Fibroblast of skin of left biceps (primary cell): ENCODE measurements at places on chromosomes 7 and 10.

DNA sequence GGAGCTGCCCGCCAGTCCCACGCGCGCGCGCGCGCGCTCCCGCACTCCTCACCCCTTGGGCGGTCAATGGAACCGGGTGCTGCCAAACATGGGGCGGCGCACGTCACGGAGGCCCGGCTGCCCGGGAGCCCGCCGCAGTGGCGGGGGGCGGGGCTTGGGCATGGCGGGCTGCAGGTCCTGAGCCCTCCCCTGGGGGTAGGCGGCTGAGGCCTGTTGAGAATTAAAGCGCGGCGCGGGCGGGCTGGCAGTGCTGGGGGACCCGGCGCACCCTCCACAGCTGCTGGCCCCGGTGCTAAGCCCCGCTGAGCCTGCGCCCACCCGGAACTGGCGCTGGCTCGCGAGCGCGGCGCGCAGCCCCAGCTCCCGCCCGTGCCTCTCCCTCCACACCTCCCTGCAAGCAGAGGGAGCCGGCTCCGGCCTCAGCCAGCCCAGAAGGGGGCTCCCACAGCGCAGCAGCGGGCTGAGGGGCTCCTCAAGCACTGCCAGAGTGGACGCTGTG lies 634.2 kb downstream of the ANKRD7 start:
- no peak for DNase-seq

- no peak for DNase-seq
Measured at GRCh38 chr10:63064706-63065105, 68.4 kb upstream of the NRBF2 start.

- DNase-seq, result peak; percentile 54
Measured at GRCh38 chr7:20596653-20597052, 18.8 kb upstream of the ABCB5 start.

DNA sequence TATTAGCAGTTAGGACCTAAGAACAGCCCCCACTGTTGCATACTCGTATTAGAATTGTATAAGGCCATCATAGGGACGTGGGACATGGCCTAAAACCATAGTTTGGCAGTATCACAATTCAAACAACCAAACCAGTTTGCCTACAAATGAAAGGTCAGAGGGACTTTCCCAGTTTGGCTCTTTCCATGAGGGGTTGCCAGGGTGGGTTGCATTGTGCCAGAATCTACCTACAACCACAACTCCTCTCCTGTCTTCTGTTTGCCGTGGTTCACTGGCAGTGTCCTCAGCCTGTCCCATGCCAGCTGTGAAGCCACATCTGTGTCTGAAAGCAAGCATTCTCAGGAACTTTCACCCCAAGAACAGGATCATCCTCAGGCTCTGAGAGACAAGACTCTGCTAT lies 44.5 kb downstream of the PIK3AP1 start:
- no peak for DNase-seq

- no peak for DNase-seq
Measured at GRCh38 chr7:25384788-25385505, 156.7 kb upstream of the NPVF start.

GRCh38 chr10:10914144-10914543 lies 103.5 kb upstream of the CELF2 start:
- DNase-seq, result no peak

DNA sequence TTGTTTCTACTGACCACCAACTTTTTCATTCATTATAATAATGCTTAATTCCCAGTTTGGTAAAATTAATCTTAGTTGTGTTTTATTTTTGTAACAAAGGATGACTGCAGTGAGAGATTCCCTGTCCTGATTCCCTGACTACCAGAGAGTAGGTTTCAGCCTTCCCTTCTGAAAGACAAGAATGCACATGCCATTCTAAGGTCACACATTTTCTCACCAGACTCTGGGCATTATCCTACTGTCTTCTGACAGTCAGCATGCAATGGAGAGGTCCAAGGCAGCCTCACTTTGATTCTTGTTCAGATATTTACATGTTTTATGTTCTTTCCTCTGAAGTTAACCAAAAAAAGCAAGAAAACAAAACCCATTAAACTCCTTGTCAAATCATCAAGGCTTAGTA lies 372.7 kb upstream of the CDC14C start:
- DNase-seq, result no peak

GRCh38 chr7:131608116-131608500 lies 51.7 kb upstream of the PODXL start:
- no peak for DNase-seq

GRCh38 chr7:67821116-67821515 lies 824.5 kb downstream of the TYW1 start:
- peak; percentile 17 for DNase-seq

DNA sequence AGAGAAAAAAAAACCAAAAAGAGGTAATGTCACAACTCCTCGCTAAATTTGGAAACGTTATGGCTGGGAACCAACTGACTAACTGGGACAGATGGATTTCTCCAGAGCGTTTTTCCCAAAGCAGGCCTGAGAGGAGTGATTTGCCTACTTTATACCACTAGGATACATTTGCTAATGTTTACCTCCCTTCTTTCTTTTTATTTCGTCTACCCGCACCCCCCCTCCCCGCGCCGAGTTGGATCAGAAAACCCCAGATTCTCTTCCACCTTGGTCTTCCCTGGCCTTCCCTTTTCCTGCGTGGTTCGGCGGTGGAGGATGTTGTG lies 7.2 kb downstream of the CPA2 start:
- DNase-seq, result peak; percentile 71

- no peak for DNase-seq
Measured at GRCh38 chr7:99788554-99788953, 4.6 kb upstream of the CYP3A4 start.

DNA sequence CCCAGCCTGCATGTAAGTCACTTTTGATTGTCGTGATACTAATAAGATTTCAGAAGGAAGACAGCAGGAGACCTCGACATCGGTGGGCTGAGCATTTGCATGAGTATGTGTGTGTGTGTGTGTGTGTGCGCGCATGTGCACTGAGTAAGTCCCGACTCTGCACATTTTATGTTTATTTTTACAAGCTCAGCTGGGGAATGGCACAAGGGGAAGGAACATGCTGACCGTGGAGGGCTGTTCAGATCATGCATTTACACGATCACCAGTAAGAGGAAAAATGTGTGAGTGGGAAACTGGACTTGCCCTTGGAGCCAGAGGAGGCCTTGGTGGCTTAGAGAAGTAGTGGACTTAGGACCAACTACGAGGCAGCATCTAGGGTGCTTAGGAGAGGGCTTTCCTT lies 41.3 kb downstream of the IL2RA start:
- no peak for DNase-seq
